Stimulated activated CD8-positive, alpha-beta memory T cell treated with anti-CD3 and anti-CD28 coated beads, Interleukin-4, amount 100 ng/mL, for 1 hour (primary cell): ENCODE measurements at places on chromosomes 3 and 15.

DNA sequence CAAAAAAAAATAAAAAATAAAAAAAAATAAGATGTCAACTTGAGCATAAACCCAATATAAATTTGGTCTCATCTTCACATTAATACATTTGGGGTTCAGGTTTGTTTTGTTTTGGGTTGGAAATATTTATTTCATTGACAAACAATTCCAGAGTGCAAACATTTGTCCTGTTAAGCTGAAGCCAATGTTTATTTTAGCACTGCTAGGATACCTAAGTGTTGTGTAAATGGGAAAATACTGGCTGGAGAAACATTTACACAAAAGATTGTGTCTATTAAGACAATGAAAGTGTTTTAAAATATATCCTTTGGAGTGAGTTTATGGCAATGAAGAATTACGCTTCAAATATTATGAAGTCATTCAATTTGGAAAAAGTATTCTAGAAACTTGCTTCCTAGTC, 91.1 kb downstream of the MEIS2 start:
- no peak for DNase-seq

DNA sequence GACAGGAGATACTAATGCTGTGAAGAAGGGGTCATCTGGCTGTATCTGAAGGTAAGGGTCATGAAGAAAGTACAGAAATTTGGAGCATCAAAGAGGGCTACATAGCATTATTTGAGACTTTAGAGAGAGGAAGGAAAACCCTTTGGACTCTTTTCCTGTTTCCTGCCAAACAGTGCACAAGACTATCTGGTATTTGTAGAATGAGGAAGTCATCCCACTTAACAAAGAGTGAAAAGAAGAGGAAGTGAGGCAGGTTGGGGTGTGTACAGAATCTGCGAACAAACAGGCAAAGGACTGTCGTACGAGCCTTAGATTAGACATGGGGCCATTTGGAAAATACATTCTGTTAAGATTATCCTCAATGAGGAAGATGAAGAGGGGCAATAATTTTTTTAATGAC, 546.8 kb upstream of the EPHA6 start:
- no peak for DNase-seq

GRCh38 chr3:10721101-10721500, 94.9 kb upstream of the SLC6A11 start:
- DNase-seq: no peak

DNA sequence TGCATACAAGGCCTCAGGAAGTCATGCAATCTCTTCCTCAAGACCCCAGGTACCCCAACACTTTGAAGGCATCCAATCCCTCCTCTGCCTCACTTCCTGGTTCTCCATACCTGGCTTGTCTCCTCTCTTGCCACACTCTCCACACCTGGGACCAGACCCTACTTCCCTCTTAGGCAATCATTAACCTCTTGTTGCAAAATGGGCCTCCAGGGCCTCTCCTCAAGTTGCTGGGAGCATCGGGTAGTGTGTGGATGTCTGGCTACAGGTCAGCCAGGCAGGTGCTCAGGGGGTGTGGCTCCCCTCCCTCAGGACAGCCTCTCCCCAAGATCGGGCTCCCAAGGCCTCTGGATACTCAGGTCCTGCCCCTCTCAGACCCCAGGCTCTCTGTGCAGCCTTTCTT, 8.6 kb downstream of the PLA2G4E start:
- DNase-seq: no peak

DNA sequence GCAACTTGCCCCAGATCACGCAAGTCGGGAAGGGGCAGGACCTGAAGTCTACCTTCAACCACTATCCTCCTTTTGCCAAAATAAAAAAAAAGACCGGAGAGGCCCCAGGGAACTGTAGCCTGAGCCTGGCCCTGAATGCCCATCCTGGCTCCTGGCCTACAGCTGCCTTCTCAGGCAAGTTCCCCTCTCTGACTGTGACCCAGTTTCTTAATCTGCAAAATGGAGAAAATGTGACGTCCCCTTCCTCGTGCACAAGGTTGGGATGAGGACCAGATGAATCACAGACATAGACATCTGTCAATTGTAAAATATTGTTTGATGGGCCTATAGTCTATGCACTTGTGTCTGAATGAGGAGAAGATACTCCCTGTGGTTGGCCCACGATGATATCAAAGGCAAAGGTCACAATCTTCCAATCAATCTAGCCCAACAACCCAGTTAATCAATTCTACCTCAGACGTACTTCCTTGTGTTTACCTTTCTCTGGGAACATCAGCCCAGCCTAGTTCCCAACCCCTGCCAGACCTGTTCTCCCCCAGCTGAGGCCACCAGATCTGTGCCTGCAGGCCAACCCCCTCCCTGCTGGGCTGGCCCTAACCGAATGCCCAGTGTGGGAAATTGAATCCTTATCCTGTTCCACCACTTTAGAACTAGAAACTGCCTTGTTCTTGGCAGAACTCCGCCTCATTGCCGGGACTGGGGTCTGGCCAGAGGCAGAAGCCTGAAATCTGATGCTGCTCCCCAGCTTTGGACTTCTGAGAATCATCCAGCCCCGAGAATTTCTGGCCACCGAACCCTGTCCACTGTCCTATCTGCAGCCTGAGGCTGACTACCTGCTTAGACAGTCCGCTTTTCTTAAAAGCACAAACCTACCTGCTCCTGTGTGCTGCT, 101.8 kb upstream of the LIPC start:
- DNase-seq: no peak

DNA sequence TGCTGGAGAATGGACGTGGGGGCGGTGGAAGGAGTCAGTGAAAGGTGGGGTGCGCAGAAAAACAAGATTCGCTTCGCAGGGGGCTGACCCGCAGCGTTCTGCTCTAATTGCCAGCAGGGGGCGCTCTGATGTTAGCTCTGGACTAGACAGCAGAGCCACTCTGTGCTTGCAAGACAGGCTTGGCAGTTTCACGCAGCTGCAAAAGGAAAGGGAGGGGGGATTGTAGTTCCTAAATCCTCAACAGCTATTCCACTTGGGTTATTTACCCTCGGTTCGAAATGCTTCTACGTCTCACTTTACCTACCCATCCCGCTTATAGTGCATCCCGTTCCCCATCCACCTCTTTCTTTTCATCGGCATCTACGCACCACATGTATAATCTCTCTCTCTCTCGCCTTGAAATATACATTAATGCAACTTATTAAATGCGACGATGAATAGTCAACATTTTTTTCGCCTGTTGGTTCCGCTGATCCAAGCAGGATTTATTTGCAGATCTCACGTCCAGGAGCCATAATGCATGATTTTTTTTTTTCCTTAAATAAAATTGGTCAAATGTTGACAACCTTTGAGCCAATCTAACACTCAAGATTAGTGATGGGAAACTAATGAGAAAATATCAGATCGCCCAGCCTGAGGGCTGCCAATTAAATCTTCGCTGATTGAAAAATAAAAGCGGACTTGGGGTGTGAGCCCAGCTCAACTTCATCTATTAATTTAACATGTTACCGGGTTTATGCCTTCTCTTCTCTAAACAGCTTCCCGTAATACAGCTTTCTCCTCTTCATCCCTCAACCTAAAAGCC, 216.4 kb downstream of the MEIS2 start:
- DNase-seq: peak; percentile 18

DNA sequence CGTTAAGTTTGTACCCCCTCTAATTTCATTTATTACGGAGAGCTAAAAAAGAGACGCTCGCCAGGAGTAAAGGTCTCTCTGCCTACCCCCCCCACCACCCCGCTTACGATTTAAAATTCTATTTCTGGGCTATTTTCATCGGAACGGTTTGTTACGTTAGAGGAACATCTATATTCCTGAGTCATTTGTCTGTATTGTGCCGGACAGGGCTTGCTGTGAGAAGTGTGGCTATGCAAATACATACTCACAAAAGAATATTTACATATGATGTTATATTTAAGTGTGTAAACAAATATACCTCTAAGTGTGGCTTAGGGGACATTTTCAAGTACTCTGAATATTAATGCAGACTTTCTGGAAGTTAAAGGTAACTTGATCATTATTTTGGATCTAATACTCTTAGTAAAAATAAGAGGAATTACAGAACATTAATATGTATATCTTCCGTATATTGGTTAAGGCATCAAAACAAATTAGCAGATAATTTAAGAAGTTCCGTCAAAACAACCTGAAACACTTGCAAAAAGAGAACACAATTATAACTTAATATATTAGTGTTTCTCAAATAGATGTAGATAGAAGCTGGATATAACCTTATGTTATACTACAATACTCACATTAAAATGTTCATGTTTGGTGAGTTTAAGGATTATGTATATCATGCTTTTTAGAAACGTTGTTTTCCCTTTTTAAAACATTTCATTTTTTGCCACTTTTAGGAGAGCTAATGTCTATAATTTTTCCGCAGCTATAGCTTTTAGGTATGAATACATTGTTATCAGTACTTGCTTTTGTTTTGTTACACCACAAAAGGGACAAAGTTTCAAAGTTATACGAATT, 1.6 kb upstream of the SHOX2 start:
- no peak for DNase-seq

DNA sequence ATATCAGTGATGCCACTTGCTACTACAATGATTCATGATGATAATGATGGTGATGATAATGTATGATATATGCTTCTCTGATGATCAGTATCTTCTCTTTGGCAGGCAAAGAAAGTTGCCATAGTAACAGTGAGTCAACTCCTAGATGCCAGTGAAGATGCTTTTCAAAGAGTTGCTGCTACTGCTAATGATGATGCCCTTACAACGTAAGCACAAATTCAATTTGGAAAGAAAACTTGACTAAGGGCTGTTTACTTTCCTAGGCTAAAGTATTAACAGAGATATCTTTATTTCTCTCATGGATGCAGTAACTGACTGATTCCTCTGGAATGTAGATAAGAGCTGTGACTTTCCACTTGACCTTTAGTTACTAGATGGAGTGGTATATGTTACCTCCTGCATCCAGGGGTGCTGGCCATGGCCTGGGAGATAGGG, 27.8 kb downstream of the ADGRG7 start:
- DNase-seq: no peak

GRCh38 chr15:33218071-33218491, 23.6 kb upstream of the FMN1 start:
- DNase-seq: no peak

DNA sequence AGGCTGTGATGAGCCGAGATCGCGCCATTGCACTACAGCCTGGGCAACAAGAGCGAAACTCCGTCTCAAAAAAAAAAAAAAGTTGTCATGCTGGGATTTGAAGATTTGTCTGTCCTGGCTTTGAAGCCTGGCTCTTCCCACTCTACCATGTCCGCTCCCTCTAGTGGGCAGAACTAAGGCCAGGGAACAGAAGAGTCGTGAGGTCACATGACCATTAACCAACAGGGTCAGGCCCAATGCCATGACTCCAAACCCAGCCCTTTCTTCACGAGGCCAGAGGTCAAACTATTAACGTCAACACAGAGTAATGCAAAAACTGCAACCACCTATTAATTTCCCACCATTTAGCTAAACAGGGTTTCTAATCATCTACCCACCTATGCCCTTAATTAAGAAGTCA, 212.1 kb downstream of the ADAMTS17 start:
- no peak for DNase-seq

DNA sequence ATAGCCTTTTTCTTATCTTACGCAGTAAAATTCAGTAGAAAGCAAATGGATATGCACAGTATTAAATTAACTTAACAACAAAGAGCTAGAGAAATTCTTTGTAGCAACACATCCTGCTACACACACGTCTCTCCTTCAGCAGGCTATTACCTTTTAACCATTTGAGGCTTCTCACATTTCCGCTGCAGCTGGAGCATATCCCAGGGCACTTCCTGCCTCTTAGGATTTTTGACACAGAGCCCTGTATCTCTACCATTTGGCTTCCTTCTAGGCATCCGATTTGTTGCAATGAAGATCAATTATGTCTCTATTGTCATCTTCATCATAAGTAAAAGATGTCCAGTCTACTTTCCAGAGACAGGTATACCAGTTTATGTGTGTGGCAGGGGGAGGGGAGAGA, 292.4 kb upstream of the CBLB start:
- DNase-seq: no peak

DNA sequence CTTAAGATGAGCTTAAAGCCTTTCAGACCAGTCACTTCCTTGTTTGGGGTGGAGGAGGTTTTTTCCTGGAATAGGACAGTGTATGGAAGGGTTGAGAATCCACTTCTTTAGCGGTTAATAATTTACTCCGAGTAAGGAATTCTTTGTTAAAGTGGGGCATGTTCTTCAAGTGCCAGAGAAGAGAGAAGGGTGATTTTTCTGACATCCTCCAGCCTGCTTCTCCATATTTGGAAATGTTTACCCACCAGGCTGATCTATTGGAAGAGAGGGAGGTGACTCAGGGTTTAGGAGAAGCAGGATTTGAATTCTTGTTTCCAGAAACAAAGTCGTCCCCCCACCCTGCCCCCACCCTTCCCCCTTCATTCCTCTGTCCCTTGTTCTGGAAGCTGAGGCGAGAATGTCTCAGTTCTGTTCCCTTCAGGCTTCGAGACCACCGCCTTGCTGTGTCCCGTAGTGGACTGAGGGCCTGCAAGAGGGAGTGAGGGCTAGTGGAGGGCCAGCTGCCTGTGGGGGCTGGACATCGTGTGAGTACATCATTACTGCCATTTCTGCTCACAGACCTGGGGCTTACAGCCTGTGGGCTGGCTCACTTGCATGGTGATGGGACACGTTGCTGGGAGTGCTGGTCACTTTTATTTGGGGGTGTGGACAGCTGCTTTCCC, 58.5 kb downstream of the LPP start:
- no peak for DNase-seq
